NCI-H1092 (cell line): ENCODE measurements at places on chromosomes 16 and 17.

DNA sequence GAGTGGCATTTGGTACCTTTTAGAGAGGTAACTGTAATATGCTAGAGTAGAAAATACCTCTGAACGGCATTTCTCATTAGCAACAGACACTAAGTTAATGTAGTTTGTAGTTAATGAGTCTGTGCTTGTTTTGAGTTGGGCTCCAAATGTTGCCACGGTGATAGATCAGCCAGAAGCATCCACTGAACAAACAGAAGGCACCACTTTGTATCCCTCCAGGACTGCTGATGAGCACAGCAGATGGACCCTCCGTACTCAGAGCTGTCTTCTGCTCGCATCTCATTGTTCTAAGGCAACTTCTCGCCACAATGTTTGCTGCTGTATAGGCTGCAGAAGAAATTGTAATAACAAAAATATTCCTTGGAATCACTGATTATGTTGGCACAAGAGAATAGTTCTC is 56.1 kb downstream of the TNRC6C start:
- no peak for DNase-seq

DNA sequence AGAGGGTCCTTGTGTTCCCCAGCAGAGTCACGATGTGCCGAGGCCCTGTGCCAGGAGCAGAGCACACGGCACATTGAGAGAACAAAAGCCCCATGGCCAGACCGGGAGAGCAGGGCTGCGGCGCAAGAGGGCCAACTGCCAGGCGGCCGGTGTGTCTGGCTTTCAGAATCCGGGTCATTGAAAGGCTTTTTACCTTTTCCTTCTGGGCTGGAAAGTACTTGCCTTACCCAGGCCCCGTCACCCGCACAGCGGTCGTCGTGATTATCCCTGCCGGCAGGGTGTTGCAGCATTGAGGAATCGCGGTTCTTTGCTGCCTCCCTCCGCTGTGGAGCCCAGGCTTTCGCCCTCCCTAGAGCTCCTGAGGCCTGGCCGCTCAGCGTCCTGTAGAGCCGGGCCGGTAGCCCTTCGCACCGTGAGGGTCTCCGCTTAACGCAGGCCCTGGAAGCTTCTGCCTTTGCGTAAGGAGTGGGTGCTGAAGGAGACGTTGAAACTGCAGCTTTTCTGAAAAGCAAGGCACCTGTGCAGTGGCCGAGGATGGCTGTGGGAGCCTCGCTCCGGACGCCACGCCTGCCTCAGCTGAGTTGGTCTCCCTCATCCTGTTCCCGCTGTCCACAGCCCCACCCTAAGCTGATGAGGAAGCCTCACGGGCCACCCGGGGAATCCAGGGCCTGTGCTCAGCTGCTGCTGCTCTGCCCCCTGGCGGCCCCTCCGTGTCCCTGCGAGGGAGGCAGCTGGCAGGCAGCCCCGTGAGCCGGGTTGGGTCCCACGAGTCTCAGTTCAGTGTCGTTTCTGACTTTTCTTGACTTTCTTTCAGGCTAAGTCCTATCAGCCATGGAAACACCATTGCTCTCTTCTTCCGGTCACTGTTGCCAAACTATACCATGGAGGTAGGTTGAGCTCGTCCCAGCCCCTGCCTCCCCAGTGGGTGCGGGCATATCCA is 8.6 kb upstream of the MC1R start:
- peak; percentile 53 for DNase-seq

DNA sequence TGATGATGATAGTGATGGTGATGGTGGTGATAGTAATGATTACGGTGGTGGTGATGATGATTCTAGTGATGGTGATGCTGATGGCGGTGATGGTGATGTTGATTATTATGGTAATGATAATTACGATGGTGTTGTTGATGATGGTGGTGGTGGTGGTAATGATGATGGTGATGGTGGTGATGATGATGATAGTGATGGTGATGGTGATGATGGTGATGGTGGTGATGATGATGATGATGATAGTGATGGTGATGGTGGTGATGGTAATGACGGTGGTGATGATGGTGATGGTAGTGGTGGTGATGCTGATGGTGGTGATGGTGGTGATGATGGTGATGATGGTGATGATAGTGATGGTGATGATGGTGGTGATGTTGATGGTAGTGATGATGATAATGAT is 370.0 kb downstream of the CDH13 start:
- DNase-seq: no peak

DNA sequence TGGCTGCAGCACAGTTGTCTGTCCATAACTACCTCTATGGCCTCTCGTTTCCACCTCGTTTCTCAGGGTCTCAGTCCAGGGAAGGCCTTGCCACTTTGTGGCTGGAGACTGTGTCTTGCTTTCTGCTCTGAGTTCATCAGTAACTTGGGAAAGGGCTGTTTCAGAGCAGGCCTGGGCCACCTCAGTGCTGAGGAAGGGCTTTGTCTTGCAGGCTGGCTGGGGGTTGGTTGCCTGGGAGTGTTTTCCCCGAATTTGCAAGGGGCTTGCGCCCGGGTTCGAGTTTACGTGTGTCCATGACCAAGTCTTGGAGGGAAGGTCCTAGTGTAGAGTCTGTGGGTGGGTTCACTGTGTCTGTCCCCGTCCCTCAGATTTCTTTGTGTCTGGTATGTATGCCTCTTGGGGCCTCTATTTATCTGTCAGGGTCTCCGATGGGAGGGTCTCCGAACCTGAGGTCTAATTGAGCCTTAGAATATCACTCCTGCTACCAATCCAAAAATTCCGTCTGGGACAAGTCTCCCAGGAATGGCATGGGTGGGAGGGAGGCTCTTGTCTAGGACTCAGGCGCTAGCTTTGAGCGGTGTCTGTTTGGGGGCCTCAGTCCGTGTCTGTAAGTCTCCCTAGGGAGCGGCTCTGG is 594 bp upstream of the TGFB1I1 start:
- no peak for DNase-seq

DNA sequence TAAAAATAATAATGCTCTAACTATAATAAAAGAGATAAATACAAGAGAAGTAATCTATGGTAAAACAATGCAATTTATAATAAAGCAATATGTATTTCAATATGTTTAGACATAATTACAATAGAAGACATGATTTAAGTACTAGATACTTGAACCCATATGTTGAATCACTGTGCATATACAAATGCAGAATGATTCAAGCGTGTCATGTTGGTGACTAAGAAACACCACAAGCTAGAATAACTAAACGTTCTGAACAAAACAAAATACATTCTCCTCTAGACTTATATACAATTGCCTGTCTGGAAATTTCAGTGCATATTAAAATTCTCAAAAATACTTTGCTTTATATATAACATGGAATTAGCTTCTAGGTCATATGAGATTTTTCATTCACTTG is 11.2 kb downstream of the TADA2A start:
- DNase-seq: no peak

DNA sequence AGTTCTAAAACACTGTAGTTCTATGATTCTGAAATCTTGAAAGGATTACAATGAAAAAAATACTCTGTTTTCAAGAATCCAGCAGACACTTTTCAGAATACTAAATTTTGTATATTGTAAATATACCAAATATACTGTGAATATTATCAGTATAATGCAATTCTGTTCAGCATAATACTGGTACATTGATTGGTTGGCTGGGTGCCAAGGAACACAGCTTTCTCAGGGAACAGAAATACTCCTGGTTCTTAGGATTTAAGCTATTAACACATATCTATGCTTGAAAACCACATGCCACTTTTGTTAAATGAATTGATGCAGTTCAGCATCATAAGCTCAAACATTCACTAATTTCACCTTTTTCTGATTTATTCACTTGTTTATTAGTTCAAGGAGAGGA is 2.5 kb upstream of the GINS3 start:
- DNase-seq: no peak
